ENCODE measurements at places on chromosomes 7 and 10.
A peak's percentile ranks its signal among the peaks of the same experiment; 100 is the strongest.

DNA sequence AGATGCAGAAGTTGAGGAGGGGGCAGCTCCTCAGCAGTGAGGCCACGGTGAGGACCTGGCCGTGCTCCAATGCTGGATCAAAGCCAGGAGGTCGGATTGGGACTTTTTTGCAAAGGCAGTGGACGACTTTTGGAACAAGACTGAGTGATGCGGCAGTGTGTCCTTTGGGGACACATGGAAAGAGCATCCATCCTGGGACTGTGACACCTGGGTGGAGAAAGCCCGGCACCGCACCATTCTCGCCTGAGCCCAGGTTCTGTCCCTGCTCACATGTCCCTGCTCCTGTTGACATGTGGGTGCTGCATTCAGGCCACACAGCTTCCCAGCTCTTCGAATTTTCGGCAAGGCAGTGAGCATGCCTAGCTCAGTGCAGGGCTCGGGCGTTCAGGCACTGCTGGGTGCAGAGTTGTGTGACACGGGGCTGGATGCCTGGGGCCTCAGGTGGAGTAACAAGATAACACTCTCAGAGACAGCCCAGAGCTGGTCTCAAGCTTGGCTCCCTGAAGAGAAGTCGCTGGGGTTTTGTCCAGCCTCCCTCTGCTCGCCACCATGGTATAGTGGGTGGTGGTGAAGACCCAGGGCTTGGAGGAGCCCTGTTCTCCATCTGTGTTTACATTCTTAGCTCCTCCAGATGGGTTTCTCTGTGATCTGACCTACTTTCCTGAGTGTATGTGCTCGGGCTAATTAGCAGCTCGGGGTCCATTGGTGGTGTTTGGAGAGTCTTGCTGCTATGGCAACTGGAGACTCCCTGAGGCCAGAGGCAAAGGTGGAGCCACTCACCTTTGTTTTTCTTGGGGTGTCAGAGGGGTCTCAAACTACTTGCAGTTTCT lies 111.7 kb upstream of the BTBD16 start:
- DNase-seq = no peak

DNA sequence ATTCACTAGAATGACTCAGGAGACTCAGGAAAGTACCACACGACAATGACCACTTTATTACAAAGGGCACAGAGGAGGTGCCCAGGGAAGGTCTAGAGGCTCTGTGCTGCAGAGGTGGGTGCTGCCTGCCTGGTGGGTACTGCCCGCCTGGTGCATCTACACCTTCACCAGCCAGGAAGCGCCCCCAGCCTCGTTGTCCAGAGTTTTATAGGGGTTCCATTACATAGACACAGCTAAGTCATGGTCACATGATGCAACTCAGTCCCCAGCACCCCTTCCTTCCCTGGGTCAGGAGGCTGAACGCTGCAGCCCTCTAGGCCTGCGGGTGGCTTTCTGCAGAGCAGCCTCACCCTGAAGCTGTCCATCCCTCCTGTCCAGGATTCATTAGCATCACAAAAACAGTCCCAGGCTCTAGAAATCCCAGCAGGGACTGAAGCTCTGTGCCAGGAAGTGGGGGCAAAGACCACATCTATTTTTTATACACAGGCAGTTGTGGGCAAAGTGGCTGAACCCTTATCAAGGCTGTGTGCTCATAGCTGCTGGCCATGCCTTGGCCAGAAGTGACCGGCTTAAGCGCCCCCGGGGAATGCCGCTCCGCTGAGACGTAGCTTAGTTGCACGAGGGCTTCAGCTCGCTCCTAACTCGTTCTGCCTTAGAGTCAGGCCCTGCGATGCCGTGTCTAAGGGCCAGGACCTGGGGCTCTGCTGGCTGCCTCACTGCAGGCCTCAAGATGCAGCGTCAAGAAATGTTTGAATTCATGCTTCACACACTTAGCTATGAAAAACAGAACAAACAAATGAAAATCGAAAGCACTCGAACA lies 219.0 kb downstream of the GLRX3 start:
- DNase-seq = no peak

GRCh38 chr7:64876792-64877713 lies 26.0 kb upstream of the ZNF273 start:
- peak; percentile 49 for DNase-seq

GRCh38 chr10:131737543-131738395 lies 163.0 kb upstream of the PPP2R2D start:
- DNase-seq = no peak

DNA sequence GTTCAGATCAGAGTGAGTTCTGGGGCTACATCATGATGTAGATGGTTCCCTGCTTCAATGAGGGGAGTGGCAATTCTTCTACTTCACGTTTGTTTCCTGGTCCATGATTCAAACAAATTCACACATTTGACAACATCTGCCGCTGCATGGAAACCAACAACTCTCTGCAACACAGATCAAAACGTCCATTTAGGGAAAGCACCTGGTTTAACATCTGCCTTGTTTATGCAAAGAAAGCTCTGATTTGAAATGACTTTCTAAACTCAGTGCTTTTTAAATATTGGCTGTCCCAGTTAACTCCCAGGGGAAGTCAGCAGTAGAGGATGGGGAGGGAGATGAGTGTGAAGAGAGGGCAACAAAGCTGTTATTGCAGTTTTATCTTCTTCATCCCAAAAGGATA lies 93.8 kb downstream of the GAD2 start:
- DNase-seq = no peak

- no peak for DNase-seq
These were observed 137.5 kb upstream of the MGMT start for GRCh38 chr10:129329385-129330055.

DNA sequence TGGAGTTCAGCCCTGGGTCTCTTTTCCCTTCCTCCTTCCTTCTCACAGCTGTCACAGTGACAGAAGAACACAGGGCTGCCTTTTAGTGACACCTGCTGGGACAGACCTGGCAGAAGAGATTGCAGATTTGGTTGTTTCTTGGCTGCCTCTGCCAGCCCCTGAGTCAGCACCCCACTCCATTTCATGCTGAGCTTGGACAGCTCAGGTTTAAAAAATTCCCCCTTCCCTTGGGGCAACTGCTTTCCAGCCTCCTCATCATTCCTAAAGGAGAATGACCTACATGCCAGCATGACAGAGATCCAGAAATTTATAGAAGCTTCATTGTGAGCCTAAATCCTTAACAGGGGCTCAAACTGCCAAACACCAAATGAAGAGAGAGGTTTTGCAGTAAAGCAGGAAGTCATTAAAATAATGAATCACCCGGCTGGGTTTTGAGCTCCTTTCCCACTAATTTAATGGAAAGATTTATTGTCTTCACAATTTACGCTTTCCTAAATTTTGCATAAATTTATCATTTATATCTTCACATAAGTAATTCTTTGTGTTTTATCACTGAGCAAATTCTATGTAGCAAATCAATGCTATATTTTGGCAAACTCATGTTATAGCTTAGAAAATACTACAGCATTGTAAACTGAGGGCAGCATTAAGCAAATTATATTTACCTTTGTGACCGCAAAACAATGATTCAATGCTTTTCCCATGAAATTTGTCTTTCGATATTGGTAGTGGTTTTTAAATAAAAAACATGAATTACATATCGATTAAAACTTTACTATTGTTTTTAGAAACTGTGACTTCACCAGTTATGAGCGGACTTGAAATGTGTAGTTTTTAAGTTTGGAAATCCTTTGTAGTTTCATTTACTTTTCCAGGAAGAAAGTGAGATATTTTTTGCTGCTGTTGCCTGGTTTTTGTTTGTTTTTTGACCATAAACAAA lies 399.5 kb upstream of the ANKRD30A start:
- DNase-seq = no peak

- DNase-seq = no peak
These were observed 72.6 kb downstream of the PARP12 start for GRCh38 chr7:139990142-139990535.

GRCh38 chr7:157526005-157526912 lies 189.5 kb downstream of the DNAJB6 start:
- DNase-seq = no peak

GRCh38 chr10:82041018-82041417 lies 166.0 kb downstream of the NRG3 start:
- no peak for DNase-seq

DNA sequence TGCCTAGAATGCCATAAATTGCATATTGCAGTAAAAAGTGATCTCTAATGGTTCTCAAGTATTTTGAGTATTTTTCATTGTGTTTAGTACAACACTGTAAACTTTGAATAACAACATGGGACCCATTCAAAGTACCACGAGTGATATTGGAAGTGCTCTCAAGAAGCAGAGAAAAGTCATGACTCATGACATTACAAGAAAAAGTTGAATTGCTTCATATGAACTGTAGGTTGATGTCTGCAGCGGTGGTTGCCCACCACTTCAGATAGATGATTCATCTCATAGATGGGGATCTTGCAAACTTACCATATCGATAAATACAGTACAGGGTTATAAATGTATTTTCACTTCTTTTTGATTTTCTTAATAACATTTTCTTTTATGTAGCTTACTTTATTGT lies 33.9 kb downstream of the ENTPD1 start:
- no peak for DNase-seq

DNA sequence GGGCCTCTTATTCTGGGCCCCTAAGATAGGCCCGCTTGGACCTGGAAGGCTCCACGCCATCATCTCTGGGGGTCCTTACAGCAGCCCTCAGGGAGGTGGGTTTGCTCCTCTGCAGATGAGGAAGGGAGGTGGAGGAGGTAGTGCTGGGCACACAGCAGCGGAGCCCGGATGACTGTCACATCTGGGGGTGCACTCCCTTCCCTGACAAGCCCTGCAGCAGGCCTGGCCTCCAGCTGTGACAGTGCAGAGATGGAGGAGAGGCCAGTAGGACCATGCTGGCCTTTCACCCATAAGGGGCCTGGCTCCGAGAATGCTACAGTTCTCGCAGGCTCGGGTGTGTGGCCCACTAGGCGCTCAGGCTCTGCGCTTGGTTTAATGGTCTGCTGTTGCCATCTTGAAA lies 9.2 kb downstream of the GDF2 start:
- DNase-seq = no peak

DNA sequence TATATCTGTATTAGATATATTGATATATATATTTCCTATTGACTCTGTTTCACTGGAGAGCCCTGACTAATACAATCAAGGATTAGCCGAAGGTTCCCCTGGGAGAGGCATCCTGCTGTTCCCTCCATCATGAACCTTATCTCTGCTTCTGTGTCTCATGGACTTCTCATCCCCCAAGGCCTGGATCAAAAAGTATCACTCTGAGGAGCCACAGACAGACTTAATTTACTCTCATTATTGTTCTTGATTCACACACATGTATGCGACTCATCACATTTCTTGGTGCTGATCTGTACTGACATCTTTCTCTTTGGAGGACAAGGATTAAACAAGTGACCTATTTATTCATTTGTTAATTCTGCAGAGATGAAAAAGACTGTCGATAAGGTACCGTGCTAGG lies 550.2 kb downstream of the KCNMA1 start:
- DNase-seq = no peak

- no peak for DNase-seq
These were observed 4.2 kb downstream of the NRBF2 start for GRCh38 chr10:63137306-63137705.

GRCh38 chr10:26858707-26859034 lies 2.1 kb downstream of the ABI1 start:
- no peak for DNase-seq

DNA sequence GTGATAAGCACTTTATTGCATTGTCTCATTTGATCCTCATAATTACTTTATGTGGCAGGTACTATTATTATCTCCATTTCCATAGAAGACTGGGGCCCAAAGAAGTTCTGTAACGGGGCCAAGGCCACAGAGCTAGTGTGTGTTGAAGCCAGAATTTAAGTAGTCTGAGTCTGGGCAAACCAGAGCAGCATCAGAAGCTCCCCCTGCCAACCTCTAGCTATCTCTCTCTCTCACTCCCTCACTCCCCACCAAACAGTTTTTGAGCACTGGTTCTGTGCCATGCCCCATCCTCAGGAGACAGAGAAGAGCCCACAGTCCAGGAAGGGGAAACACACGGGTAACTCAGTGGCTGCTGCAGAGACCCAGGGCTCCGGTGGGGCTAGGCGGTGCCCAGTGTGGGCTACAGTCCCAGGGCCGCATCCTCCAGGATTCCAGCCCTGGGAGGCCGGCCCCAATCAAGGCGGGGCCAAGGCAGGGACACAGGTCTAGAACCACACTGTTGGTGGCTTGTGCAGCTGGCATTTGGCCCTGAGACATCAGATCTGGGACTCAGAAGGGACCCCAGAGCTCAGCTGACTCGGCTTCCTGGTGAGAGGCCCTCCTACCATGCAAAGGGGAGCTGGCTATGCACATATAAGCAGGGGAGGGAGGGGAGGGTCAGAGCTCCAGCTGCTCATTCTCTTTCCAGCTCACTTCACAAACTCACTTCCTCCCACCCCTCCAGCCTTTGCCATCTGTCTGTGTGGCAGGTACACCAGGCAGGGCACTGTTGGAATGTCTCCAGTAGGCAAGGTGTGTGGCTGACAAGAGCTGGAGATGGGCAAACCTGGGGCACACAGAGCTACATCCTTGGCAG lies 34.4 kb downstream of the COL13A1 start:
- DNase-seq = no peak

DNA sequence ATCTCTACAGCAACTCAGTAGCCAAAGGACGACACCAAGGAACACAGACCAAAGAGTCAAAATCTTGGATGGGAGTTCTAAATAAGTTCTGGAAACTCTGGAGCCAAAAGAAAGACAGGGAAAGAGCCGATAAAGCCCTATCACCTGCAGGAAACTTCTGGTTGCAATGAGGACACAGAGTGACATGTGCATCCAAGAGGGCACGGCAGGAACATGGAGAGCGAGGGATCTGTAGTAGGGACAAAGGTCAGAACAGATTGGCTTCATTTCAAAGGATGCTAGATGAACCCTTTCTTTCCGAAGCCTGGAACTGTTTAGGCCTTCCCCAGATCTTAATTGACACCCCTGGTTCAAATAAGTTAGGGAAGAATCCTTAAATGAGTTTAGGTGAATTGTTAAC lies 39.5 kb downstream of the CACNA2D1 start:
- no peak for DNase-seq
